ENCODE measurements at places on chromosomes 2 and 18. TPM values are rescaled to one million over a fixed set of nuclear protein-coding genes. Genes with fewer than 3 reads are reported as not detected.

Gene ALLC
- total RNA-seq = not detected

Gene RGPD3
- total RNA-seq = 0.34 TPM

- H3K36me3 ChIP-seq = no peaks in the 10 kb centered on the region
- H3K4me3 ChIP-seq = no peak overlapping the region
- no peaks in the 10 kb centered on the region for H3K4me1 ChIP-seq
- H3K27ac ChIP-seq = no peak overlapping the region
- no peaks in the 10 kb centered on the region for H3K27me3 ChIP-seq
Measured at GRCh38 chr2:173279527-173279868, 75.2 kb upstream of the CDCA7 start.

Gene SCN3A
- 0.07 TPM for total RNA-seq

Gene FTCDNL1
- 1.9 TPM for total RNA-seq

- no peaks in the 10 kb centered on the region for H3K36me3 ChIP-seq
- DNase-seq = no peak
- H3K27me3 ChIP-seq = no peaks in the 10 kb centered on the region
- no peaks in the 10 kb centered on the region for H3K4me1 ChIP-seq
- H3K27ac ChIP-seq = no peak overlapping the region
- no peak overlapping the region for H3K4me3 ChIP-seq
Measured at GRCh38 chr18:37508207-37508606, 57.4 kb downstream of the CELF4 start.
